Dorsolateral prefrontal cortex (tissue), 122 donors: ENCODE measurements at places on chromosomes 5 and 9.

DNA sequence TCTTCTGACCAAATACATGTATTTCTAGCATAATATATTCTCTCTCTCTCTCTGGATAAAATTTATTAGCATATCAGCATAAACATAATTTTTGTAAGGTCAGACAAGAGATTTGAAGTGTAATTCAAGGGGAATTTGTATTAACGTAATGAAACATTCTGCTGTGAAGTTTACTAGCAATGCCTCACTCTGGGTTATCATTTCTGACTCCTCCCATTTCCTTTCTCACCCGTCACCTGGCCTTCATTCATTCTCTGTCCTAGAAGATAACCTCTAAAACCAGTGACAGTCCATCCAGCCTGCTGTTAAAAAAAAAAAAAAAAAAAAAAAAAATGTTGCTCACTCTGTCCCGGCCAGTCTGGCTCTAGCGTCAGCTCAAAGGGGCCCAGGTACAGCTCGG lies 27.1 kb downstream of the GRAMD2B start:
- DNase-seq: no peak

DNA sequence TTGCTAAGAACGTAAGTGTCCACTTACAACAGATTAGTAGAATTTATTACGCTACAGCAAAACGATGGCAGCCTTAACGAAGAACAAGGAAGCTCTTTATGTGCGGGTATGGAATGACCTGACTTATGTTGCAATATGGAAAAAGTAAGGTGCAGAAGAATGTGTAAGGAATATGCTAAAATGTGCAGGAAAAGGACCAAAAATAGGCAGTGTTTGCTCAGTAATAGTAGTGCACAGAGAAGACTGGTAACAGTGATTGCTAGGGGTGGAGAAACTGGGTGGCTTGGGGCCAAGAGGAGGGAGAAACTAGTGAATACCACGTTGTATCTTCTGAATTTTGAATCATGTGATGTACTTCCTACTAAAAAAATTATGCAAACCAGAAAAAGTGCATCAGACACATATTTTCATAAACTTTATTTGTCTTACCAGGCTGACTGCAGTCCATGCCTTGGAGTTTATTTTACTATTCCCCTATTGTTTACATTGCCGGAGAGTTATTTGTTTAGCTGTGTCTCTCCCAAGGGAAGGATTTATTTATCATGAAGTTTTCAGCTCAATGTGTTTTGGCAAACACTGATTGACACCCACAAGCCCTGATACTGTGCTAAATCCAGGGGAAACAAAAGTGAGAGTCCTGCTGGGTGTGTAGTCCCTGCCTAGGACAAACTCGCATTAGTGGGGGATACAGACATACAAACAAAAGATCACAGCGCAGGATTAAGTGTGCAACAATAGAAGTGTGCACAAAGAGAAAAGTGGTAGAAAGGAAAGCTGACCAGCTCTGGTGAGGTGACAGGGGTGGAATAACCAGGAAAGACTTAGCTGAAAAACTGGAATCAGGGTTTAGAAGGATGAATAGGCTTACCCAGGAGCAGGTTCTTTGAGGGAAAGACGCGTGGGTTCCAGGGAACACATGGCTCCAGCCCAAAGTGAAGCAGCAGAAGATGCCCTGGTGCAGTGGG lies 34.0 kb upstream of the ZNF484 start:
- no peak for DNase-seq

DNA sequence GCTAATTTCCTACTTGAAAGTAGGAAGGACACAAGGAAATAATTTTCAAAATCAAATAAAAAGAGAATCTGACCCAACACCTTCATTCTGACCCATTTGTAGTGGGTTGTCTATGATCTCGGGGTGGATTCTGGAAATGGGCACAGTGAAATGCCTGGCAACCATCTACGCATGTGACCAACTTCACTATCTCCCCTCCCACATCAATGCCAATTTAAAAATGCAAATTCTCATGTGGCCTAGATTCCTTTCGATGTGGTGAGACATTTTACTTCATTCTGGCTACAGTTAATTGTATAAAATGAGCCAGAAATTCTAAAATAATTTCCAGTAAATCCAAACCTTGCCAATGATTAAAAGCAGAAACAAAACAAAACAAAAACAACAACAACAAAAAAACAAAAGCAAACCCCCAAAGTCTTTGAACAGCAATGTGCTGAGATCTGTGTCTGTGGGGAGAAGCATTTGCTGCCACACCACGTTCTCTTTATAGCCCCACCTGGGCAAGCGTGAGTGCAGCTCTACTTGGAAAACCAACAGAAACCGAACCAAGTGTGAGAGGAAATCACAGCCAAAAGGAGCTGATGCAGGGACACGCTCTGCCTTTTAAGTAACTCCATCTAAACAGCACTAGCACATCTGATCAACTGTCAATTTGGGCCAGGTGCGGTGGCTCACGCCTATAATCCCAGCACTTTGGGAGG lies 59.0 kb downstream of the USP20 start:
- peak; percentile 30 for DNase-seq

GRCh38 chr5:129003232-129003631 lies 37.9 kb downstream of the SLC27A6 start:
- no peak for DNase-seq

DNA sequence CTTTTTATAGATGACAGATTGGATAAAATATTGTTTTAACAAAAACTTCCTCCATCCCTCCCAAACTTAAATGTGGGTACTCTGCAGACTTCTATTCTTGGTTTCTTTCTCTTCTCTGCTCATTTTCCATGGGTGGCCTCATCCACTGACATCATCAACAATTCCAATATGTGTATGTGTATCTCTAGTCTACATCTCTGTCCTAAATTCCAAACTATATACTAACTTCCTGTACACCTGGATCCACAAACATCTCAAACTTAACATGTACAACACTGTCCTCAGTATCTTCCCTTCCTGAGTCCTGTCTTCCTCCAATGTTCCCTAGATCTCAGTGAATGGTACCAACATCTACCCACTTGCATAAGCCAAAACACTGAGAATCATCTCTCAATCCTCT lies 28.5 kb upstream of the CDK5RAP2 start:
- DNase-seq: no peak

- no peak for DNase-seq
Measured at GRCh38 chr5:163730206-163730756, 224.9 kb downstream of the MAT2B start.
